HuH-7.5 (cell line): ENCODE measurements at places on chromosomes 11 and 22.

- DNase-seq: no peak
Observed at GRCh38 chr11:68685656-68686380, 1.5 kb downstream of the GAL start.

DNA sequence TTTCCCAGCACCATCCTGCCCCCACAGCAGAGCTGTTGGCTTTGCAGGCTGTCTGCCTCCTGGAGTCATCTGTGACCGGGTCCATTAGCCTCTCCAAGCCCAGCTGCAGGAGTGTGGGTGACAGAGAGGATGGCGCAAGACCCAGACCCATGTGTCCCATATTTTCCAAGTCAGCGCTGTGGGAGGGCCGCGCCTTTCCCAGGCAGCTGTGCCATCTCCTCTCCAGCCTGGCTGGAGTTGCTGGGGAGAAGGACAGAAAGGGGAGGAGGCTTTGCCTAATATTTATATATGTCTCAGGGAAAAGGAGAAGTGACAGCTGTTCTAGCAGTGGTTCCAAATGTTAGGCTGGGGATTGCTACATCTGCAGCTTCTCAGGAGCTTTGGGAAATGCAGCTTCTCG is 15.7 kb downstream of the DTX4 start:
- no peak for DNase-seq

- DNase-seq: no peak
Observed at GRCh38 chr11:67418476-67419281, 3.2 kb downstream of the CARNS1 start.

- no peak for DNase-seq
Observed at GRCh38 chr11:13339195-13340153, 61.9 kb downstream of the BMAL1 start.

DNA sequence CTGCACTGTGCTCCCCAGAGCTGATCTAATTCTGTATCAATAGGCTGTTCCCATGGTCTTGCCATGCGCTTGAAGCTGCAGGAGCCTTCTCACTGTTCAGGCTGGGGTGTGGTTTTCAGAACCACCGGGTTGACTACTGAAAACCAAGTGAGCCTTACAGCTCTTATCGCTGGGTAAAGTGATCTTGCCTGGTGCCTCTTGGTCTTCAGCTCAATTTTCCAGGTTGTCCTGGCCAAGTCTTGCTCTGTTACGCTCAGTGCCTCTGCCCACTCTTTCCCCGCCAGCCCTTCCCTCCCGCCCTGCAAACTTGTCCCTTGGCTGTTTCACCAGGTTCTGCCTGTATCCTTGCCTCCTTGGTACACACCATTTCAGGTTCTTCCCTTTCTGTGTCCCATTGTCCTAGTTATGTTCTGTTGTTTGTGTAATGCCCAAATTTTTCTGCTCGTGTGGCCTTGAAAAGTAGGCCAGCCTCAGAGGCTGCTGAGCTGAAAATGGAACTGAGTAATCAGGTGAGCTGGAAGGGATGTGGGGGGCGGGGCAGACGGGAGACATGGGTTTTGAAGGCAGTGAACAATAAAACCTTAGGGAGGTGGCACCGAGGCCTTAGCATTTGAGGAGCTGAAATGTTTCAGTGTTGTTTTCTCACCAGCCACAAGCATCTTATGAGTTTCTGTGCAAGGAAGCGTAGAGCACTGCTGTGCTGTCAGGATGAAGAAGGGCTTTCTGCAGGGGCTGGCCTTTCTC is 11.2 kb downstream of the PEX26 start:
- no peak for DNase-seq

DNA sequence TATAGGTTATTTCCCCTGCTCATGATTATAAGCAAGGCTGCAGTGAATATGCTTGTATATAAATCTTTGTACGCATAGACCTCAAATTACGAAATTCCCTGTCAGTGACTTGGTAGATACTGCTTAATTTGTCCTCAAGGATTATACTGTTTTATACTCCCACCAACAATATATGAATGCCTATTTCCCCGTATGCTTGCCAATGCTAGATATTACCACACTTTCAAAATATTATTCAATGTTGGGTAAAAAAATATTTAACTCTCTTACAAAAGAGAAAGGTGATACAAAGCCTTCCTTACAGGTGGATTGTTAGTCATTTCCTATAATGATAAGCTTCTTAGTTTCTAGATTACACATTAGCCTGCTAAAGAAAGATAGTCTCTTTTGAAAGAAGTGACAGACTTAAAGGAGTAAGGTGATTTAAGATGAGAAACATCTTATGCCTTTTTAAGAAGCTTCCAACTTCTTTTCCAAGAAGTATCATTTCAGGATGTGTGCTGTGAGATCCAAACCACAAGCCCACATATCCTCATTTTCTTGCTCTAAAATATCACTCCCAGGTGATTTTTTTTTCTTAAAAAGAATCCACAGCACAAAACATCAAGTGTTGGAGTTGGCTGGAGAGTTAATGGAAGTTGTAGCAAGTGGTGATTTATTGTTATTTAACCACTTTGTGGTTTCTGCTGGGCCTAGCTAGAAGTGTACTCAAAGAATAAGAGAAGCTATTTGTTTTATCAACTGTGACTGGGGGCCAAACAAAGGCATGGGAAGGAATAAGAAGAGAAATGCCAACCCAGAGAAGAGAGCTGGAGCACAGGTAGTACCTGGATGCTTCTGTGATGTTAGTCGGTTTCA is 59.2 kb downstream of the BARX2 start:
- no peak for DNase-seq

- DNase-seq: no peak
Observed at GRCh38 chr11:83681031-83681781, 395.0 kb upstream of the CCDC90B start.

GRCh38 chr11:28289444-28289843 is 181.3 kb downstream of the METTL15 start:
- no peak for DNase-seq

DNA sequence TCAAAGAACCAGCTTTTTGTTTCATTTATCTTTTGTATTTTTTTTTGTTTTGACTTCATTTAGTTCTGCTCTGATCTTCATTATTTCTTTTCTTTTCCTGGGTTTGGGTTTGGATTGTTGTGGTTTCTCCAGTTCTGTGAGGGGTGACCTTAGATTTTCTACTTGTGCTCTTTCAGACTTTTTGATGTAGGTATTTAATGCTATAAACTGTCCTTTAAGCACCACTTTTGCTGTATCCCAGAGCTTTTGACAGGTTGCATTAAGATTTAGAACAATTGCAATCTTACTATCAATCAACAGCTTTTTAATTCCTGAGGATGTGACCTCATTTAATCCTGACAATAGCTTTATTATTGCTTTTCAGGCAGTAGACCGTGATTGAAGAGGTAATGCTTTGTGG is 94.3 kb downstream of the ZNF280B start:
- no peak for DNase-seq

GRCh38 chr11:72670041-72670440 is 4.2 kb downstream of the PDE2A start:
- no peak for DNase-seq

DNA sequence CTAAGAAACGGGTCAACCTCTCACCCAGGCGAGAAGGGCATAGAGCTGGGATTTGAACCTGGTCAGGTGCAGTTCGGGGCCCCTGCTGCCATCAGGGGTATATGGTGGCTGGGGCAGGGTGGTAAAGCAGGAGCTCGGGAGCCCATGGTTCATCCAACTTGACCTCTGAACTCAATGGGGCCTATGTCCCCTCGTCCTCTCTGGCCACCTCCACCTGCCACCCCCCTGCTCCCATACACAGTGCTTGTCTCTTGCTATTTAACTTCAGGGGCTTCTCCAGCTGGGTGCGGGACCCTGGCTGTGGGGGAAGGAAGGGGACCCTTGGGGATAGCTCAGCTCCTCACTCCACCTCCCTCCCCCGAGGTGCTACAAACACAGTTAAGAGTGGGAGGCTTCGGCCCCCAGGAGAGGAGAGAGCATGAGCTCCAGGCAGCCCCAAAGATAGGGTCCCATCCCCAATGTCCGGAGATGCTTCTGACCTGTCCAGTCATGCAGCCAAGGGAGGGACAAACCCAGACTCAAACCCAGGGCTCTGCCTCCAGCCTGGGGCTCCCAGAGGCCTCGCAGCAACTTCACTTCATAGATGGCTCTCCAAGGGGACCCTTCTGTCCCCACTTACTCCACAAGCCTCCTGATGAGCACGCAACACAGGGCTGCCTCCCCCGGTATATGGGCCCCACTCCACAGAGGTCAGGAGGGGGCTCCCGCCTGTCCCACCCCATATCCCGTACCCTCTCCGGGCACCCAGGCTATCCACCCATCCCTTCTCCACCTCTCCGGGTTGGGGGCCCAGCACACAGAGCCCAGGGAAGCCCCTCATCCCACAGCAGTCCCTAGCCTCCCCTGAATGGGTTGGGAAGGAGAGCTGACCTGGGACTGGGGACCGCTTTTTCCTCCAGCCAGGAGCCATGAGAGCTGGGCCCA is 712 bp downstream of the IL2RB start:
- no peak for DNase-seq

- no peak for DNase-seq
Observed at GRCh38 chr11:68165601-68166000, 44.4 kb upstream of the CHKA start.

DNA sequence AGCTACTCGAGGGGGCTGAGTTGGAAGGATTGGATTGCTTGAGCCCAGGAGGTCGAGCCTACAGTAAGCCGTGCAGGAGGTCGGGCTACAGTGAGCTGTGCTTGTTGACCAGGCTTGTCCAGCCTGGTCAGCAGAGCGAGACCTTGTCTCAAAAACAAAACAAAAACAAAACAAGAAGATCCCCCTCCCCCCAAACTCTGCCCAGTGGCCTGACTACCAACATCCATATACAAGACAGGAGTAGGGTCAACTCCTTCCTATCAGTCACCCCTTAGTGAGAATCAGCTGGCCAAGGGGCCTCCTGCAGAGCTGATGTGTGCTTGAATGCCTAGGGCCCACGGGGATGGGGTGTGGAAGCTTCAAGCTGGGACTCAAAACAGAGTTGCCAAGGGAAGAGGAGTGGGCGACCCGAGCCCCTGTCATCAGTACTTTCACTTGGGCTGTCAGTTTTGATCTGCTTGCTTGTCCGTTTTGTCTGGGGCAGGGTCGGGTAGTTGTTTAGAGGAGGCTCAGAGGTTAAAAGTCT is 942 bp upstream of the TSPAN18 start:
- DNase-seq: peak; percentile 39

GRCh38 chr22:24590596-24591173 is 2.2 kb downstream of the LRRC75B start:
- DNase-seq: no peak

- no peak for DNase-seq
Observed at GRCh38 chr11:70677232-70677916, 279.0 kb downstream of the CTTN start.

GRCh38 chr22:21074102-21074715 is 28.5 kb downstream of the LRRC74B start:
- DNase-seq: no peak

DNA sequence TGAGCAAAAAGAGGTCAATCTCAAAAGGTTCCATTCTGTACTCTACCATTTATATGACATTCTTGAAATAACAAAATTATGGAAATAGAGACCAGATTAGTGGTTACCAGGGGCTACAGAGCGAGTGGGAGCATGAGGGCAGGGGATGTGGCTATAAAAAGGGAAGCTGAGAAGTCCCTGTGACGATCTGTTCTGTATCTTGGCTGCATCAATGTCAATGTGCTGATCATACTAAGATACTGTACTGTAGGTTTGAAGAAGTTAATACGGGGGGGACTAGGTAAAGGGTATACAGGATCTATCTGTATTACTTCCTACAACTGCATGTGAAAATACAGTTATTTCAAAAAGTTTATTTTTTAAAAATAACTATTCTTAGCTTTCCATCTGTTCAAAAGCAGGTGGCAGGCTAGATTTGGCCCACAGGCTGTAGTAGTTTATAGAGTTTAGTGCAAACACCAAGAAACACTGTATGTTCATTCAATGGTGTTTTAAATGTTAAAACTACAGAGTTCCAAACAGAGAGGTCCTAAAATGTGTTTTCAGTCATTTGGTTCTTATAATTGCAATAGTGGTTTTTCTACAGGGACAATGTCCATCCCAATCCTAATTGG is 78.2 kb downstream of the SMCO4 start:
- DNase-seq: no peak
